Endodermal cell (in vitro differentiated cells): ENCODE measurements at places on chromosomes 2 and 18. TPM values are rescaled to one million over a fixed set of nuclear protein-coding genes. Genes with fewer than 3 reads are reported as not detected.
A peak's percentile ranks its signal among the peaks of the same experiment; 100 is the strongest.

- DNase-seq, result no peak
Measured at GRCh38 chr2:199742884-199743283, 108.1 kb downstream of the FTCDNL1 start.

GRCh38 chr2:142131010-142131669 is at the start of gene LRP1B:
TSS of gene LRP1B (minus strand) at chr2:142131016. CDS start at chr2:142130729, 287 bp downstream.
- peak; percentile 82 for DNase-seq

- DNase-seq, result peak; percentile 82
Measured at GRCh38 chr2:238139196-238140039, 950 bp downstream of the KLHL30 start.

- DNase-seq, result no peak
Measured at GRCh38 chr18:75219745-75220375, 9.3 kb downstream of the TSHZ1 start.

- DNase-seq, result peak; percentile 63
Measured at GRCh38 chr2:64730551-64731262, 77.0 kb upstream of the SERTAD2 start.

DNA sequence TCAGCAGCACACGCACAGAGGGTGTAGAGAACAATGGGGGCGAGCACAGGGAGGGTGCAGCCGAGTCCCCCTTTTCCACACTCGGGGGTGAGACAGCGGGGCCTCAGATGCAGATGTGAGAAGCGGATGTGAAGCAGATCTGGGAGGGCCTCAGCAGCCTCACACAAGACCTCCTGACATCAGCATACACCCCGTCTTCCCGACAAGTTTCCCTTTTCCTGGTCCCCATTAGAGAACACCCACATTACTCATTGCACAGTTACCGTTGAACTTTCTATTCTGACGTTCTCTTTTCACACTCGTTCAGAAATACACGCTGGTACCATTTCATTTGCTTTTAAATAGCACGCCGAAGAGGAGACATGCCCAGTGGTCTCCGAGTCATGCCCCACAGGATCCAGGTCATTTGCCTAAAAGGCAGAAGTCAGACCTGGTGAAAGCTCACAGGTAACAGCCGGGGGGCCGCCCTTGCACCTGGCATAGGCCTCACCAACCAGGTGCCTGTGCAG is 129.5 kb upstream of the ID2 start:
- DNase-seq, result peak; percentile 34

DNA sequence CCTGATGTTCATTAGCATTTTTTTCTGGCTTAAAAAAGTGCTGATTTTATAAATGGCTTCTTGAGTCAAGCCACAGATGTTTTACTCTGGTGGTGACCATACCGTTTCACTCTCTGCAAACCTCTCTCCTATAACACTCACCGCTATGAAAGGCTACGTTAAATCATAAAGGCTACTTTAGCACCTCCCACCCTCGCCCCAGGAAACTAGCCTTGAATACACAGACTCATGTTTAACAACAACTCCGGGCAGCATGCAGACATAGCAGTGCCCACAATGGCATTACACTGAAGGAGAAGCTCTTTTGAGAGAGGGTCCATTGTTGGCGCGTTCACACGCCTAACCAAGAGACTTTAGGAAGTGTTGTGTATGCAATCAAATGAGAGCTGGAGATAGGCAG is 5.6 kb downstream of the MYT1L start:
- DNase-seq, result peak; percentile 51

GRCh38 chr2:2665834-2666133 is 334.7 kb upstream of the MYT1L start:
- DNase-seq, result no peak

GRCh38 chr2:68371581-68371980 is 6.5 kb downstream of the PLEK start:
- DNase-seq, result no peak

GRCh38 chr2:236565212-236565611 is 4.4 kb upstream of the ACKR3 start:
- DNase-seq, result peak; percentile 2

DNA sequence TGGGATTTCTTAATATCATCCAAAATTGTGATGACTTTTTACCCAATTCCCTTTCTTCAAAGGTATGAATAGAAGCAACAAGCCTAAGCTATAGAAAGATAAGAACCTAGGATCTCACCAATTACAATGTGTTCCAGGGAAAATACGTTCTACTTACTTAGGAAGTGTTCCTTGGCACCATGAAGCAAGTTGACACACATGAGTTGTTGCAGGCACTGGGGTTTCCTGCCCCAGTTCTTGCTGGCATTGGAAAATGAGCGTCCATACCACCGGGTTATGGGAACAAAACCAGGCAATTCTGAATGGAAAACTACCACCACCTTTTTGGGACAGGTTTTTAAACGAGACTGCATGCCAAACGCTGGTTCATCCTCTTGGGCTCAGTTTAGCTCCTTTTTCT is 46.2 kb downstream of the CCBE1 start:
- DNase-seq, result no peak

GRCh38 chr2:236417150-236417549 is 152.5 kb upstream of the ACKR3 start:
- DNase-seq, result no peak

DNA sequence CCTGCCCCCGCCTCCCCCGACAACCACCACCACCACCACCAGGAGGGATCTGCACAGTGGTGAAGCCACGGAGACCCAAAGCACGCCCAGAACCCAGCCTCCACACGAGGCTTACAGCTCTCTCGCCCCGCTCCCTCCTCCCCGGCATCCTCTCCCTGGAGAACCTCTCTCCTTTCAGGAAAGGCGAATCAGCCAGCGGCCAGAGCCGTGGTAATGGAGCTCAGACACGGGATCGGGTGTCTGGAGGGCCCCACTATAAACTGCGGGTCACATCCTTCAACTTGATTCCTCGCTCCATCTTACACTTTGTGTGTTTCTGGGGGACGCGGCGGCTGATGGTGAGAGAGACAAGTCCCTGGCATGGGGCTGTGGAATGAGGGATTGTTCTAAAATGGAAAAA is 271.5 kb upstream of the SIX2 start:
- no peak for DNase-seq

DNA sequence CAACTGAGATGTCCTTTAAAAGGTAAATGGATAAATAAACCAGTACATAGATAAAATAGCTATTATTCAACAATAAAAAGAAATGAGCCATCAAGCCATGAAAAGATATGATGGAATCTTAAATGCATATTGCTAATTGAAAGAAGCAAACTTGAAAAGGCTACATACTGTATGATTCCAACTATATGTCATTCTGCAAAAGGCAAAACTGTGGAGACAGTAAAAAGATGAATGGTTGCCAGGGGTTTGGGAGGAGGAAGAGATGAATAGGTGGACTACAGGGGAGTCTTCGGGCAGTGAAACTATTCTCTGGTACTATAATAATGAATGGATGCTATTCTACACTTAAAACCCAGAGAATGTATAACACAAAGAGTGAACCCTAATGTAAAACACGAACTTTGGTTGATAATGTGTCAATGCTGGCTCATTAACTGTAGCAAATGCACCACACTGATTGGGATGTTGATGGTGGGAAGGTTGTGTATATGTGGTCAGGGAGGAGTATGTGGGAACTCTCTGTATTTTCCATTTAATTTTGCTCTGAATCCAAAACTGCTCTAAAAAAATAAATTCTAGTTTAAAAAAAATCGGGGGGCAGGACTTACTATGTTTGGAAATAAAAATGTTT is 73.7 kb upstream of the MYCN start:
- no peak for DNase-seq

- DNase-seq, result peak; percentile 26
Measured at GRCh38 chr2:60518567-60518966, 34.9 kb downstream of the BCL11A start.

DNA sequence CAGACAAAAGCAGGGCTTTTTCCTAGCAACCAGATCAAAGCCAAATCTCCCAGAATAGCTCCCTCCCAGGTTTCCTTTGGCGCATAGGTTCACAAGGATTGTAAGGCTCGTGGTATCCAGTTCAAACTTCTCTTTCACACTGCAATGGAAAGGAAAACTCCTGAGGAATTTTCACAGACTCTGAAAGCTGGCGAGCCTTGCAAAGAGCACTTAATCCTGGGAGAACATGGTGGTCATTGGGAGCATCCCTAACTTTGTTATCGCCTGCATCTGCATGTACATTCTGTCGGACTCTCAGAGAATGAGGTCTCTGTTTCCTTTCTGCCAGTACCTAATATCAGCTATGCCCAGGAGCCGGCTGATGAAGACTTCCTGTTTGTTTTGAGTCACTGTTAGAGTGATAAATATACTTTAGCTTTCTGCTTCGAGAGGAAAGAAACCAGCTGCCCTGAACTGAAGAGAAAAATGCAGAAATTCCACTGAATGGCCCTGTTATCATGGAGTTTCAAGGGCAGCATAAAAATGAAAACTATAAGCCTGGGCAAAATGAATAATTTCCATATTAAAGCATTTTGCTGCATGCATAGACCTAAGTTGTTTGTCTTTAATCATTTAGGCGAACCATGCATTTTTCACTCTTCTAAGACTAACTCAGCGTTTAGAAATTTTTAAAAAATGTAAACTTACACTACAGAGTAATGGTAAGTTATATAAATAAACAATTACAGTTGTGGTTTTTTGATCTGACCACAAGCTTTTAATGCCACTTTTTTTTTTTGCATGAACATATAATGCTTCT is 76.4 kb upstream of the ZEB2 start:
- DNase-seq, result peak; percentile 46

DNA sequence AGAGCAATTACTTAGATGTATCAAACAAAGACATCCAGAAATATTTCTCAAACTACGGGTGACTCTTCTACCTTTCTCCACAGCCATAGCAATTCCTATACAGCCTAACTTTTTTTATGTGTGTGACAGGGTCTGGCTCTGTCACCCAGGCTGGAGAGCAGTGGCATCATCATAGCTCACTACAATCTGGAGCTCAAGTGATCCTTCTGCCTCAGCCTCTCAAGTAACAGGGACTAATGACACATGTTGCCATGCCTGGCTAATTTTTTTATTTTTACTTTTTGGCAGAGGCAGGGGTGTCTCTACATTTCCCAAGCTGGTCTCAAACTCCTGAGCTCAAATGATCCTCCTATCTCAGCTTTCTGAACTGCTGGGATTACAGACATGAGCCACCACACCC is 328.9 kb upstream of the NT5C1B start:
- no peak for DNase-seq

DNA sequence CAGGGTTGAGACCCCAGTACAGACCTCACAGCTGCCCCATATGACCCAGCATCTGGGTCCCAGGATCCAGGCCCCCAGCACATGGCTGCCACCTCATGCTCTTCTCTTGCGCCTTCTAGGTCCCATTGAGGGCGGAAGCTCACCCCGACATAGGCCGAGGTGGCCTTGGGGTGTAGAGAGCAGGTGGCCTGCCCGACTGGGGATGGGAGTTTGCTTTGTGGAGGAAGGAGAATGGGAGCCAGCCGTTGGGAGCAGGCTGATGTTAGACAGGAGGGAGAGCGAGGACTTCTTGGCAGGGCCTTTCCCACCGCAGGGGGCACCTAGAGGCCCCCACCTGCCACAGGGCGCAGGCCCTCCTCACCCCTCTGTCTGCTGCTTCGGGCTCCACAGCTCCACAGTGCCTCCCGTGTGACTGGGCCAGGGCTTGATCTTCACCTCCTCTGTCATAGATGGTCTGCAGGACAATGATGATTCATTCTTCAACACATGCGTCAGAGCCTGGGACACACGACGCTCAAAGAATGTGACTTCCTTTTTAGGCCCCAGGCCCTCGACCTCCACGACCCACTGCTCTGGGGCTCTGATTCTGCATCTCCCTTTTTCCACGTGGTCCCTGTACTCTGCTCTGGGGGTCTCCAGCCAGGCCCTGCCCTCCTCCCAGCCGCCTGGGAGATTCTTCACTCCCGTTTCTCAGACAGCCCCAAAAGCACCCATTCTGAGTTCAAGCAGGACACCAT is 86.6 kb upstream of the ODC1 start:
- DNase-seq, result no peak

DNA sequence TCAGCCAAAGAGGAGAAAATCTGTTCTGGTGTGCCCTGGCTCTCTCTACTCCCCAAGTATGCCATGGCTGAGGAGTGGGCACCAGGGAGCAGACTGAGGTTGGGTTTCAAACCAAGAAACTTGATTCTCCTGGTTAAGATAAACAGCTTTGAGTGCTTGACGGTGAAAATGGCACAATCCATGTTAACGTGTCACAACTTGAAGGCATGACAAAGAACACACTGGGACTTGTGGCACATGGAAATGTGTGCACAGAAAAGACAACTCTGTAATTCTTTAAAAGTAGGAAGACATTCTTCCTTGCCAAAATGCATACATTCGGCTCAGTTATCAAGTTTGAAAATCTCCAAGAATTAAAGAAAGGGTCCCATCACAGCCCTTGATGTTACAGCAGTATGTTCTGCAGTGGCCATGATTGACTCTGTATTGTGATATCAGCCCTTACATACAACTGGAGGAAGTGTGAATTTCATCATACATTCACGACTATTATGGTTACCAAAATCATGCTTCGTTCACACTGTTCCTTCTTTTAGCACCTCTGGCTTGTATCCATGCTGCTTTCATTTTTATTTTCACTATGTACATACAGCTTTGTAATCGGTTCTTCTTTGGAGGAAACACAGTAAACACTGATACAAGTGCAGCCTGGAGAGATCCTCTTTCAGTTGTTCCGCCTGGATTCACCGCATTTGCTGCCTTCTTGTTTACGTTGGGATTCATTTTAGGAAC is 15.6 kb upstream of the ACTG2 start:
- DNase-seq, result no peak

GRCh38 chr18:31617031-31617717 is 25.5 kb downstream of the TTR start:
- no peak for DNase-seq

RBKS gene
- total RNA-seq, result 3.3 and 4.4 TPM in 2 replicates

GTF2A1L gene
- 0.90 TPM in 1 of 3 replicates, not detected in the others for total RNA-seq

DPP10 gene
- 6.8 and 8.2 TPM in 2 replicates for total RNA-seq

RNF181 gene
- 113 to 233 TPM (median 117 TPM) in 3 replicates for total RNA-seq

UPP2 gene
- total RNA-seq, result not detected in 3 replicates

GPR39 gene
- total RNA-seq, result 9.4 to 10.4 TPM (median 9.9 TPM) in 3 replicates
